ENCODE measurements at places on chromosomes 3 and 15.

DNA sequence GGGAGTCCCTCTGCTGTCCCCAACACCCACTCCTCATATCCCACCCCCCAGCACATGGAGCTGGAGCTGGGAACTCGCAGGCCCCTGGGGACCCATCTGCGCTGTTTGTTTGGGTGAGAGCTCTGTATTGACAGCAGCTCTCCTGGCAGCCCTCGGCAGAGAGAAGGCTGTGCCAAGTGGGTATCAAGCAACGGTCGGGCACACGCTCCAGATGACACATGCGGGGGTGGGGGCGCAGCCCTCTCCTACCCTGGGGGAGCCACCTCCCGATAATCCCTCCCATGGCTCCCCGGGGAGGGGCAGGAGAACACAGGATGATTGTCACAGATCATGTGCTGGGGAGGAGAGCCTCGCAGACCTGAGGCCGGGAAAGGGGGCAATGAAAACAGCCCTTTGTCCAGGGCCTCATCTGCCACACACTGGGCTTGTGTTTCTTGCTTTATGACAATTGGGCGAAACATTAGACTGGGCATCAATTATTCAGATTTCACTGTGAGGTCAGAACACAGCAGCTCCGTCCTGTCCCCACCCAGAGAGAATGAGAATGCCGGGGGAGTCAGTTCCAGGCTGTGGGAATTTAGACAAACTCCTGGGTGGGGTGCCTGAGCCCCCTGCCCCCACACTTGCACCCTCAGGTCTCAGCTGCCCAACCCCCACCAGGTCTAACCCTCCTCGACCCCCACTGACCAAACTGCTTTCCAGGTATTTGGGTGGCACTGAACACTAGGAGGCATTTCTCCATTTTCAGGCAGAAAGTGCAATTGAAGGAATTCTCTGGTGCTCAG, 46.4 kb upstream of the KLF13 start:
- peak; percentile 95 for DNase-seq

DNA sequence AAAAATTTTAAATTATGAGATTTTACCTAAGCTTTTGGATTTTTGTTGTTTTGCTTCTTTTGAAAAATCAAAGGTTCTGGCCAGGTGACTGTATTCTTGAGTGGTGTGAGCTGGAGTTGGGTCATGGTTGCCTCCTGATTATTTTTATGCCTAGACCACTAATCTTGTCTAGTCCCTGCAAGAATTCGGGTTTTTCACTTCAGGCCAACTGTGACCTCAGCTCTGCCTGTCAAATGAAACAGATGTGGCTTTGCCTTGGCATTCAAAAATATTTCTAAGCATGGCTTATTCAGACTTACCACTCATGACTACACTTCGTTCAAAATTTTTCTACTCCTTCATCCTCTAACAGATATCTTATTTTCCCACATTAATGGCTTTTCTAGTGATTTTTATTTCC, 25.4 kb upstream of the CDV3 start:
- no peak for DNase-seq

DNA sequence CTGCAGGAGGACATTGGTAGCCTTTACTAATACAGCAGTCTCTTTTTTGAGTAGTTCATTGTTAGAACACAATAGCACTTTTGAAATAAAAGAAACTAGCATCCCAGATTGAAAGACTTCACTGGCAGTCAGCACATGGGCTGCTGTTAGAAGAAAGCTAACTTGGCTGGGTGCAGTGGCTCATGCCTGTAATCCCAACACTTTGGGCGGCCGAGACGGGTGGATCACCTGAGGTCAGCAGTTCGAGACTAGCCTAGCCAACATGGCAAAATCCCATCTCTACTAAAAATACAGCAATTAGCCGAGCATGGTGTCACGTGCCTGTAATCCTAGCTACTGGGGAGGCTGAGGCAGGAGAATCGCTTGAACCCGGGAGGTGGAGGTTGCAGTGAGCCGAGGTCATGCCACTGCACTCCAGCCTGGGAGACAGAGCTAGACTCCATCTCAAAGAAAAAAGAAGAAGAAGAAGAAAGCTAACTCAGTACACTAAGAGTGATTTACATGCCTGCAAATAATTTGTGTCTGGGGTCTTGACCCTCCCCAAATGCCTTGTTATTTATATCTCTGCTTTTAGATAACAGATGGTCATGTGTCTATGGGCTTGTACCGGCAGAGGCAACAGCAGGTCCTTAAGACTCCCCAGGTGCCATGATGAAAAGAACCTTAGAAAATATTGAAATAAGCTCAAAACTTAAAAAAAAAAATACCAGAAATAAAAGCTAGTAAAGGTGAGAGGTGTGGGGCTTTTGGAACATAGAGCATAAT, 9.7 kb downstream of the TPM1 start:
- DNase-seq, result no peak

DNA sequence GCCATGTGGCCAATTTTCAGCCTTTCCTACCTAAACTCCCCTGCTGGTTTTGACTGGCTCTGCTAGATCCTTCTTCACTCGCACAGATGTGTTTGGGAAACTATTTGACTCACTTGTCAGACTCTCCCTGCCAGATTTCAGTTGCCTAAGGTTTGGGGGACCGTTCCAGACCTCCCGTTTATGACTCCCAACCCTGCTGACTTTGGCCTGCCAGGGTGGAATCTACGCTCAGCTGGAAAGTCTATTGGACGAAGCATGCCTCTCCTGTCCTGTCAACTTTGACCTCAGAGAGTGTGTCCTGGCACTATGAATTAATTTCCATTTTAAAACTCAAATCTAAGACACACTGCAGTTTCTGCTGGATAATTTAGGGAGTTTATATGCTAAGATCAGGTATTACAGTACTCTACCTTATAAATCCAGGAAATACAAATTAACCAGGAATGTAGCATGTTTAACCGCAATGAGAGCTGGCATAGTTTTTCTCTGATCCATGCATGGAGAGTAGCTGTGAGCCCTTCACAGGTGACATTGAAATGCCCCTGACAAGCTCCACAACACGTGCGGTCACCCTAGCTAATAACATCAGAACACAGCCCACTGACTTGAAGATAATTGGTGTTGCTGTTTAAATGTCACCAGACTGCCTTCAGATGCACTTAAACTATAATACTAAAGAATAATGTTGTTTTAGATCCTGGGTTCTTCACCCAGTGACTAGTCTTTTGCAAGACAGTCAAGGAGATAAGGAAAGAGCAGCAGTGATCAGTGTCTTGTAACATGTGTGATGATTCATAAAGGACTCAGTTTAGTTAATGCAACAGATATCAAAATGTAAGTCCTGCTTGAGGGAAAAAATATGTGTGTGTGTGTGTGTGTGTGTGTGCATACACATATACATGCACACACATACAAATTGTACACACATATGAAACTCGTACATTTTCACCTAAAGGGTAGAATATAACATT, 223.0 kb upstream of the MCTP2 start:
- DNase-seq, result no peak
